ENCODE measurements at places on chromosomes 12 and 14.

- no peak for DNase-seq
These were observed 127.2 kb upstream of the ATF7IP start for GRCh38 chr12:14238221-14238792.

DNA sequence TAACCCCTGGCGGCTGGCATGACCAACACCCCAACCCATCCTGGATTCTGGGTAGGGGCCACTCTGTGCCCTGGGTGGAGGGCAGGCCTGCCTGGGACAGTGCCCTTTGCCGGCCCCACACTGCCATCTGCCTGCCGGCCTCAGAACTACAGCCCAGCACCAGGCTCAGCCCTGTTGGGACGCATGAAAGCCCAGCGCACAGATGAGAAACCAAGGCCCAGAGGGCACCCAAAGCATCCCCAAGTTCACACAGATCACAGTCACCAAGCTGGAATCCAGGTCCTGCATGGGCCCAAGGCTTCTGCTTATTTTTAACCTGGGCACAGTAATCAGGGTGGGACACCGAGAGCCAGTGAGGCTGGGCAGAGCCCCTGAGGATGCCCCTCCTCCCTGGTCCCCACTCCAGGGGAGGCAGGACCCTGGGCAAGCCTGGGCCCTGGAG is 26.2 kb downstream of the RFLNA start:
- peak; percentile 82 for DNase-seq

DNA sequence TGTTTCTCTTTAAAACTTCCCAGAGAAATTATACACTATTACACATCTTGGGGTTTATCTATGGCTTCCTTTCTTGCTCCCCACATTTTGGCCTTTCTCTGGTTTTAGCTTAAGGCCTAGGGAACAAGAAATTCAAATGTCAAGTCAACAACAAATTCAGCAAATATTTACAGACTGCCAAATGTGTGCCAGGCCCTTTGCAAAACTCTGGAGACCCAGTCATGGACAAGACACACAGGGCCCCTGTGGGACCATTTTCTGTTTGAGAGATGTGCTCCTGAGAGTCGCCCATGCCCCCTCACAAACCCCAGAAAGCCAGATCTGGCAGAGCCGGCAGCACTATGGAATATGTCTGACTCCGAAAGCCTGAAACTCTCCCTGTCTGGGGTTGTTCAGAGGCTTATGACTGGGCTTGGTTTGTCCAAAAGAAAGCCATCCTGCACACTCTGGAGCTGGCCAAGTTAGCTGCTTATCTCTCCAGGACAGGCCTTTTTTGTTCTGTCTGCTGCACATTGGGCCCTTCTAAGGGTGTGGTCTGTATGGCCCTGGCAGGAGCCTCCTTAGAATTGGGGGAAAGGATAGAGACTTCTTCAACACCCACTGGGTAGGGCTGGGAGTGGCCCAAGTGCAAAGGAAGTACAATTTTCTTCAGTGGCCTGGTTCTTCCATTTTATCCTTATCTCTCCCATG is 1.1 kb upstream of the KRT3 start:
- no peak for DNase-seq

DNA sequence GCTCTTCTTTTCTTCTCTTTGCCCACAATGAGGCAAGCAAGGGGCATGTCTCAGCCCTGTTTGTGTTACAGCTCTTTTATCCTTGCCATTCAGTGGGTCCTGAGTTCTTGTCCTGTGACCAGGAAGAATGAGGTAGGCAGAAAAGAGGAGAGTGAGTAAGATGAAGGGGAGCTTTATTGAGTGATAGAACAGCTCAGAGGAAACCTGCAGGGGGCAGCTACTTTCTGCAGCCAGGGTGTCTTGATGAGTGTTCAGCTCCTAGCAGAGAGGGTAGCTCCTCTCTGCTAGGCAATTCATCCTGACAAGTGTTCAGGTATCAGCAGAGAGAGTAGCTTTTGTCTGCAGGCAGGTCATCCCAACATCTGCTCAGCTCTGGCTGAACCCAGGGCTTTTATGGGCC is 41.0 kb downstream of the HSD17B6 start:
- no peak for DNase-seq

DNA sequence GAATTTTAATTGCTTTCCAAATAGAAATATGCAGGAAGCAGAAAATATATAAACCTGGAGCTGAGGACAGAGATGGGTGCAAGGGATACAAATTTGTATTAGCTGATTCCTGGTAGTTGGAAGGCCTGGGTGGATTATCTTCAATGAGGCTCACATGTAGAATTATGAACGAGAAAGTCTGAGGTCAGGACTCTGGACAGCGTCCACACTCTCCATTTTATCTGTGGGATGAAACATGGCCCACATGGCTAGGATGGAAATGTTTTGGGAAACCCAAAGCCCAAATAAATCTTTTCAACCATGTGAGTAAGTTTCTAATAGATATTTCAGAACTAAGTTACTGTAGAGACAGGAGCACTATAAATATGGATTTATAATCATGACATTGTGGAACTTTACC is 256.1 kb downstream of the APAF1 start:
- DNase-seq, result no peak

GRCh38 chr14:60509438-60510253 is 700 bp downstream of the SIX6 start:
- DNase-seq, result no peak

DNA sequence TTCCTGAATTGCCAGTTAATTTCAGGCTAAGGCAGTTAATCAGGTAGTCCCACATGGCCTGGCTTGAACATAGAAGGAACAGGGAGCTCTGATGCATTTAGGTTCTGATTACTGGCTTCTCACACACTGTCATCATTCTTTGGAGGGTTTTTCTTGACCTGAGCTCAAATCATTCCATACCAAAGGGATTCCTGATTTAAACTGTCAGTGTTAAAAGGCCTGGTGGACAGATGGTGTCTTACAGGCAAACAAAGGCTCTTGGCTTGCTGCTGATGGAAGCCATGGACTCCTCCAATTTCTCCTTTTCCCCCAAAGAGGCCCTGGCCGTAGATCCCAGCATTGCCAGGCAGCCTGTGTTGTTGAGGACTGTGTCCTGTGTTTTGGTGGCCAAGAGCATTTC is 30.2 kb downstream of the CACNA1C start:
- no peak for DNase-seq

DNA sequence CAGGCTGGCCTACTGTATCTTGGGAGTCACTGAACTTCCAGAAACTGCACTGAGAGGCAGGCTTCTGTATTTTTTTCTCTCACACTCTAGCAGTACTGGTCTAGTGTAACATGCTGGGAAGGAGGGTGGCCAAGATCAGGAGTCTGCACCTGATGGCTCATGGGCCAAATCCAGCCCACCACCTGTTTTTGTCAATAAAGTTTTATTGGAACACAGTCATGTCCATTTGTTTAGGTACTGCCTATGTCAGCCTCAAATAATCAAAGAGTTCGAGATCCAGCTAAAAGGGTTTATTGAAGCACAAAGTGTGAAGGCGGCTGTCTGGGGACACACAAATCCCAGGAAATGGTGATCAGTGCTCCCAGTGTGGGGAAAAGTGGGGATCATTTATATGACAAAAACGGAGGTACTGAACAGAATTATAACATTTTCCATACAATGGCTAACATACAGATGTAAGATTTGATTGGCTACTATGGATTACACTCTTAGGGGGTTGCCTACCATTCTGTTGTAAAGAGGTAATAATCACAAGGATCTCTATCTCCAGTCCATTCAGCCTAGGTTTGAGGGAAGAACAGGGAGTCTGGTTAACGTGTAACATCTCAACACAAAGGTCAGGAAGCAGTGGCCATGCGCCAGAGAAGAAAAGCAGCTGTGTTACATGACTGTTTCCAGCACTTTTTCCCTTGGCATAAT is 12.9 kb downstream of the USP30 start:
- no peak for DNase-seq

- no peak for DNase-seq
These were observed 23.0 kb downstream of the SH2B3 start for GRCh38 chr12:111428728-111429175.

- DNase-seq, result no peak
These were observed 263.6 kb downstream of the TMEM117 start for GRCh38 chr12:44099486-44099885.

GRCh38 chr12:66836623-66837310 is 157.9 kb upstream of the GRIP1 start:
- no peak for DNase-seq

- DNase-seq, result no peak
These were observed 17.0 kb downstream of the NFYB start for GRCh38 chr12:104121001-104121400.

- no peak for DNase-seq
These were observed 91.7 kb upstream of the PELI2 start for GRCh38 chr14:56026506-56026905.

GRCh38 chr14:38762426-38762825 is 340.6 kb downstream of the SEC23A start:
- DNase-seq, result no peak

- DNase-seq, result no peak
These were observed 92.9 kb downstream of the TMEM30B start for GRCh38 chr14:61188196-61188595.

DNA sequence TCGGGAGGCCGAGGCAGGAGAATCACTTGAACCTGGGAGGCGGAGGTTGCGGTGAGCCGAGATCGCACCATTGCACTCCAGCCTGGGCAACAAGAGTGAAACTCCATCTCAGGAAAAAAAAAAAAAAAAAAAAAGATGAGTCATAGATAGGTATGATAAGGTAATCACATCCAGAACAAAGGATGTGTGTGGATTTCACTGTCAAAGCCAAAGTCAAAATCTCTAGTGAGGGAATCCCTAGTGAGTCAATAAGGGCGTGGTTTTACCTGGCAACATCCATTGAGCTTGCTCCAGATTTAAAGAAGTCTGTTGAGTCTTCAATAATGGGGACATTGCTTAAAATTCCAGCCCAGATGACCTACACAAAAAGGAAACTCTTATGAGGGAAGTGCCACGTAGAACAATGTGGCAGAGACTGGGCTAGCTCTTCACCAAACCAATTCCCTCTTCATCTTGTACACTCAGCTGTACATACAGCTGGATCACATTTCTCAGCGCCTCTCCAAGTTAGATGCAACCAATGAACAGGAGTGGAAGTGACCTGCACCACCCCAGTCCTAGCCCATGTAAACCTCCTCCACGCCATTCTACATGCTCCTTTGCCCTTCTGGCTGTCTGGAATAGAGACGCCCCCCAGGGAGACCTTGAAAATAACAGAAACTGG is 23.4 kb downstream of the ALDH1L2 start:
- DNase-seq, result no peak

DNA sequence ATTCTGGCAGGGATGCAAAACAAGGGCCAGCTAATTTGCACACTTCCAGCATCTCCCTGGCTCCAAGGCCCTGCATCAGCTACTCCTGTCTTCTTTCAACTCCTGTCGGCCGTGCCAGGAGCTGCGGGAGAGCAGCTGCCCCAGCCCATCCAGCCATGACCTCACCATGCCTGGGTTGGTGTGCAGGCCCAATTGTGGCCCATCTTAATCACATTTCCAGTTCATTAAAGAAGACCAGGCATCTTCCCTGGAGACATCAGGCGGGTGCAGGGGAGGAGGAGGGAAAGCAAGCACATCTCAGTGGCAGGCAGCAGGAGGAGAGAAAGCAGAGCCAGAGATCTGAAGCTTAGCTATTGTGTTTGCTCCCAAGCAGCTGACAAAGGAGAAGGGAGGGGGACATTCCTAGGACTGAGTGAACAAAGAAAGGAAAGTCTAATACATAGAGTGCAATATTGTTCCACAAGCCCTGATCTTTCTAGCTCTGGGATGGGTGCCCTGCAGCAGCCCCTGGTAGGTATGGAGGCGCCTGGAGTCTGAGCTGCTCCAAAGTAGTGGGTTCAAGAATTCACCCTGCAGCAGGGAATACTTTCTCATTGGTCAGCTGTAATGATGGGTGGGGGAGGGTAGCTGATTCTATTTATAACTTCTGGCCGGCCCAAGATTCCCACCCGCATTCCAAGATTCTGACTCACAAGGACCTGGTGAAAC is 40.1 kb downstream of the VWF start:
- no peak for DNase-seq

DNA sequence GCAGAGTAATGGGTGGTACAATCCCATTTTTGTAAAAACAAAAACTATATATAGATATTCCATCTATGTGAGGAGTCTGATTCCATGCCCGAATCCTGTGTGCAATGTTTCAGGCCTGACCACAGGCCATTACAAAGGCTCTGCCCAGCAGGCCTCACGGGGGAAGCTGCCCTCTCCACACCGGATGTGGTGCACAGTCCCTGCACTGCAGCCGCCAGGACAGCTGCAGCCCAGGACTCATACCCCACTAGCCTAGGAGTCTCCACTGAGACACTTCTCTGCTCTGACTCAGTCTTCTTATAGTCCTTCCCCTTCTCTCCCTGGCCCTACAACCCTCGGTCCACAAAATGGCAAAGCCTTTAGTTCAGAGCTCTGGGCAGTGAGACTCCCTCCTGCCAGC is 190.4 kb downstream of the PPM1H start:
- DNase-seq, result no peak

DNA sequence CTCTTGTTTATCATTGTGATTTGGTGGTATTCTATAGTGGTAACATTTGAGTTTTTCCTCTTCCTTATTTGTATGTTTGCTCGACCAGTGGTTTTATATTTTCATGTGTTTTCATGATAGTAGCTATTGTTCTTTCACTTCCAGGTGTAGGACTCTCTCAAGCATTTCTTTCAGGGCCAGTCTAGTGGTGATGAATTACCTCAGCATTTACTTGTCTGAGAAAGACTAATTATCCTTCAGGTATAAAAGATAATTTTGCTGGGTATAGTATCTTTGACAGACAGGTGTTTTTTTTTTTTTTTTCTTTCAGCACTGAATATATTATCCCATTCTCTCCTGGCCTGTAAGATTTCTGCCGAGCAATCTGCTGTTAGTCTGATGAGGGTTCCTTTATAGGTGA is 35.0 kb upstream of the CCND2 start:
- no peak for DNase-seq

- no peak for DNase-seq
These were observed 389.8 kb downstream of the EMP1 start for GRCh38 chr12:13586361-13586760.

DNA sequence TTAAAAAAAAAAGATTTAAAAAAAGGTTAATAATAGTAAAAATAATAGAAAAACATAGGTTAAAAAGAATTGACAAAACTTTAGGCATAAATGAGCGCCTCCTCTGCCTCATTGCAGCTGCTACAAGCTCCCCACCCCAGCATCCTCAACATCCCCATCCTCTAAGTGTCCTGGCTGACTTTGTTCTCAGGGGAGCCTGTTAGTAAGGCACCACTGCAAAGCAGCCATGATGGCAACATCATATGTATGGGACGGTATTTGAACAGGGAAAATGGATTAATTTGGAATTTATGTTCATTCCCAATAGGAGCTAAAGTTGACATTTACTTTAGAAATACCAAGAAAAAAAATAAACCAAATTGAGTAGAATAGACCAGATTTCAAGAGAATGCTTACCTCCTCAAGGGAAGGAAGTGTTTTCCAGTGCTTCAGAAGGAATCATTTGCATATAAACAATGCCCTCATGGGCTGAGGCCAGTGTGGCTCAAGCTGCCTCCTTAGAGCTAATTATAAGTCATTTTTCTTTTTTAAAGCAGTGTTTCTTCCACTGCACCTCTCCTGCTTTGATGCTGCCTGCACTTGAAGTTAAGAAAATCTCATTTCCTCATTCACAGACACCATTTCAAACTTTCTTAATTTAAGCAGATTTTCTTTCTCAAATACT is 59.6 kb downstream of the DACT1 start:
- DNase-seq, result no peak
